ENCODE measurements at places on chromosomes 4 and X.

DNA sequence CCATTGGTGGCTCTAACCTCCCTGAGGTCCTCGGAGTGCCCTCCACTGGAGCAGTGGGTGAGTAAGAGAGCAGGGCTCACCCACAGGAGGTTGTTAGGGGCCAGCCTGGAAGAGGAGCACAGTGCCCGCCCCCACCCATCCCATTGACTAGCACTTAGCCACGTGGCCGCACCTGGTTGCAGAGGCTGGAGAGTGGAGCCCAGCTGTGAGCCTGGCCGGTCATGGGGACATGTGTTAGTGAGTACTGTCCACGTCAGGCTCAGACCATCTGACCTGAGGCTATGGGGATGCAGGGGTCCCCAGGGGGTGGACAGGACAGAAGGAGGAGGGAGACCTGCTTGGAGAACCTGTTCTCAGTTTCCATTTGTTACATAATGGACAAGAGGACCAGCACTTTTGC is 1.4 kb upstream of the MAN2B2 start:
- DNase-seq: no peak

DNA sequence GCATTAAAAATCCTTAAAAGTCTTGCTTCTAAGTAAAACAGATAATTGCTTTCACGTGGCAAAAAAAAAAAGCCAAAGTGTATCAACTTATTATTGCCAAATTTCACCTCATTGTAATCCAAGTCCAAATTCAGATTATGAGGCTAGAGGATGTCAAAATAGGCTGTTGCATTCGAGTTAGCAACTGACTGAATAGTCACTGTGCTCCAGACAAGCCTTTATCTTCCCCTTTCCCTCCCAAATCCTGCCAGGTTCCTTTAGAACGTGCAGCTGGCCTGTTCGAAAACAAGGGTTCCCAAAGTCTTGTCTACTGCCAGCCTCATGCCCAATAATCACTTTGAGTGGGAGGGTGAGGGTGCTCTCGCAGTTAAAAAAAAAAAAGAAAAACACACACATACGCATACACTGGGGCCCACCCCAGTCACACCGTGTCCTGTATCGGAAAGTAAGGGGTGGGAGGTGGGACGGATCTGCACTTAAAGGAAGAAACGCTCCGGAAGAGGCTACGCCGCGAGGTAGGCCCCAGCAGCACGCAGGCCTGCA is 603 bp downstream of the MAD2L1 start:
- no peak for DNase-seq

DNA sequence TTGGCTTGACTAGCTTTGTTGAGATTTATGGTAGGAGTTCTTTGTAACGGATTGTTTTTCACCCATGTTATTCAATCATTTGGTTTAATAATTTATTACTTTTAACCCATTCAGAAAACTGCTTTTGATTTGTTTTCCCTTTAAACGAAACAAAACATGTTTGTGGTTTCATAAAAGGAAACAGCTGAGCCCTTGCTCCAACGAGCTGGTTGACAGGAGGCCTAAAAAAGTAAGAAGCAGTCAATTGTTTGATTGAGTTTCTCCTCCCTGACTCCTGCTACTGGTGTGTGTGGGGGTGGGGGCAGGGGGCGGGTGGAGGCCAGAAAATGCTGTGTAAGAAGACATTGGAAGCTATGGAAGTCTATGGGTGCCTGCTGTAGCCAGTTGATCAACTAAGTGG is 102.8 kb downstream of the CHRDL1 start:
- no peak for DNase-seq

DNA sequence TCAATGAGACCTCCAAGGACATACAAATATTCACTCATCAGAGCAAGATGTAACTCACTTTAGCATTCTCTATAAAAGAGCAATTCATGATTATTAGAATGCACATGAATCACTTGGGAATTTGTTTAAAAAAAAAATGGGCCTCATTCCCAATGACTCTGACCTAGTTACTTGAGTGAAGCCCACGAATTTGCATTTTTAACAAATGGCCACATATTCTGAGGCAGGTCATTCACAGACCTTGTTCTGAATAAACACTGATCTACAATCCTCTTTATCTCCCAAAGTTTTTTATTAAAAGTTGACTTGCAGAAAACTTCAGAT is 255.1 kb upstream of the VEGFC start:
- DNase-seq: no peak

DNA sequence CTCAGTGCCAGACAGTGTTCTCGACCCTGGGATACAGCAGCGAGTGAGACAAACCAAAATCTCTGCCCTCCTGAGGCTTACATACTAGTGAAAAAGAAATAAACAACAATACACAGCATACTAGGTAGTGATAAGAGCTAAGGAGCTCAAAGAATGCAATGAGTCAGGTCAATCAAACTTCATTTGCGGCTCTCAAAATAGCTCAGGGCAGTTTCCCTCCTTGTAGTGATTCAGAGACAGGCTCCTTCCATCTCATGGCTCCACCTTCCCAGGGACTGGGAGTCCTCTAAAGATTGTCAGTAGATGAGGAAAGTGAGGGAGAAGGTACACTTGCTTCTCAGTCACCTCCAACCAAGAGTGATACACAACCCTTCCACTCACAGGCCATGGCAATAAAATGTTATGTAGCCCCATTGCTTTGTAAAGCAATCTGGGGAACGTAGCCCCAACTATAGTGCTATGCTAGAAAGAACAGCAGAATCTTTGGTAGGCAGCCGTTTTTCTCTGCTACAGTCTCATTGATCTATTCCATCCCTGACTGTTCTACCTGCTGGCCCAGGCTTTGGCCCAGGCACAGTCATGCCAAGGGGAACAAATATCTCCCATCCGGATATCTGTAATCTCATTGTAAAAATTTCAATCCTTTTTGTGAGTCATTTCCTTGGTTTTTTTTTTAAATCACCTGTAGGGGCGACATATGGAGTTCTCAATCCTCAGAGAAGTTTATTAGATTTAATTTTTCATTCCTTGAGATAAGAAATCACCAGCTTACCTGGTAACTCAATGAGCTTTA is 183.1 kb upstream of the S100G start:
- DNase-seq: no peak

- DNase-seq: no peak
These were observed 64.1 kb upstream of the SCOC start for GRCh38 chr4:140309124-140309870.

DNA sequence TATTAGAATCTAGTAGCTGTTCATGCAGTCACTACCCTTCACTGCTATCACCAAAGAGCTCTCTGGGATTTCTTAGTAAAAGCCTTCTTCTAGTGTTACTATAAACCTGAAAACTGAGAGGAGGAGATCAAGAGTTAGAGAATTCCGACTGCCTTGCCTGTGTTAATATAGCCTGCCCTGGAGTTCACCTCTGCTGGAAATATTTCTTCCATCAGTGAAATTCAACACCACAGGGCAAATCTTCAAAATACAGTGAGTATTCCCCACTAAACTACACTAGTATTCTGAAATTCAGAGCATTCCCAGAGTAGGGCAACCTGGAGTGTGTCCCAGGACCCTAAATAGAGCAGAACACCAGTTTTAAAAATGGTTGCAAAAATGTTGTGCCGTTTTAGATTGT is 301.1 kb downstream of the ARHGAP24 start:
- no peak for DNase-seq

- no peak for DNase-seq
These were observed 15.7 kb downstream of the STBD1 start for GRCh38 chr4:76322236-76322635.

GRCh38 chrX:149987613-149988012 is 49.3 kb upstream of the EOLA2 start:
- no peak for DNase-seq

DNA sequence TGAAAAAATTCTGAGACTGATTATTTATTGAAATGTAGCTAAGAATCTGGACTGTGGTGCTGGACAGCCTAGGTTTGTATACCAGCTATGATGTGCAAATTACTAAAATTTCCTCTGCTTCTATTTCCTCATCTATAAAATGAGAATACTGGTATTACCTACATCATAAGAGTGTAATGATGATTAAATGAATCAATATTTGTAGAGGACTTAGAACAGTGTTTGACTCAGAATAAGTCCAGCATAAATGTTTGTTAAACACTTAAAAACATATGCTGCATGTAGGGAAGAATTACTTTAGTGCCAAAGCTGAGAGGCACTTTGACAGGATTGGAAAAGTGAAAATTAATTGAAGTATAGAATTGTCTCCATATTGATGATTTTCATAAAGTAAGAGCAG is 55.3 kb upstream of the TMPRSS11F start:
- no peak for DNase-seq

GRCh38 chr4:150779707-150780106 is 197.8 kb downstream of the MAB21L2 start:
- no peak for DNase-seq

DNA sequence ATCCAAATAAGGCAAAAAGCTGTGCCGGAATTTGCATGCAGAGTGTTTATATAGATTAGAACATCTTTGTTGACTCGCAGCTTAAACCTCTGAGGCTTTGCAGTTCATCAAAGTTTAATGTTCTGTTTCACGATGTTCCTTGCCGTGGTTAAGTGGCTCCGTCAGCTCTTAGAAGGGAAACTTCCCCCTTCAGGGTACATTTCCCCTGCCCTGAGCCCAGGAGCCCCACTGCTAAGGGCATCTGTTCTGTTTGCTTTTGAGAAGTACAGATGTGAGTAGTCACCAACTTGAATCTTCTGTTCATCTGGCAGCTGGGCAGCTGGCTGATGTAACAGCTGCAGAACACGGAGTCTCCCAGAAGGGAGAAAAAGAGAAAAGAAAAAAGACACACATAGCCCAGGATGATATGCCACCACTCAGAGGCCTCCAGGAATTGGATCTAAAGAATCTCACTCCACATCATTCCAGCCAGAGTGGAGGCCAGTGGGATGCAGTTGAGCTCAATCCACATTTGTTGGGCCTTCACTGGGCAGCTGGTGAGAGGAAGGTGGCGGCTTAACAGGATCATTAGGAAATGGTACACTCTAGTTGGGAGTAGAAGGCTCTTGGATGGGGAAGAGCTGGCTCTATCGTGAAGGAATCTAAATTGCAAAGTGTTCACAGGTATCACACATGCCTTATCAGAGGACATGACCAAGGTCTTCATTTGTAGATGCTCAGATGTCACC is 178.7 kb upstream of the RBPJ start:
- no peak for DNase-seq

DNA sequence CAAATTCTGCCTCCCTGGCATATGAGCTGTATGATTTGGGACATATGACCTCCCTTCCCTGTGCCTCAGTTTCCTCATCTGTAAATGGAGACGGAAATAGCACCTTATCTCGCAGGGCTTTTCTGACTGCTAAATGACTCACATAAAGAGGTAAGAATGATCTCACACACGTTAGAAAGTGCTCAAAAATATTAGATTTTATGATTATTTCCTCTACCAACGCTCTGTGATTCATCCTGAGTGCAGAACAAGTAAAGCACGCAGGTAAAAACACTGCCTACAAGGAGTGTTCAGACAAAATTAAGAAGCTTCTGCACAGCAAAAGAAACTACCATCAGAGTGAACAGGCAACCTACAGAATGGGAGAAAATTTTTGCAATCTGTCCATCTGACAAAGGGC is 21.1 kb downstream of the ACSL1 start:
- no peak for DNase-seq

- no peak for DNase-seq
These were observed 89.1 kb downstream of the DCAF8L2 start for GRCh38 chrX:27679281-27679680.

- DNase-seq: no peak
These were observed 766 bp upstream of the DNAJB14 start for GRCh38 chr4:99947190-99947578.

GRCh38 chr4:74675673-74676279 is 118.5 kb downstream of the BTC start:
- no peak for DNase-seq

DNA sequence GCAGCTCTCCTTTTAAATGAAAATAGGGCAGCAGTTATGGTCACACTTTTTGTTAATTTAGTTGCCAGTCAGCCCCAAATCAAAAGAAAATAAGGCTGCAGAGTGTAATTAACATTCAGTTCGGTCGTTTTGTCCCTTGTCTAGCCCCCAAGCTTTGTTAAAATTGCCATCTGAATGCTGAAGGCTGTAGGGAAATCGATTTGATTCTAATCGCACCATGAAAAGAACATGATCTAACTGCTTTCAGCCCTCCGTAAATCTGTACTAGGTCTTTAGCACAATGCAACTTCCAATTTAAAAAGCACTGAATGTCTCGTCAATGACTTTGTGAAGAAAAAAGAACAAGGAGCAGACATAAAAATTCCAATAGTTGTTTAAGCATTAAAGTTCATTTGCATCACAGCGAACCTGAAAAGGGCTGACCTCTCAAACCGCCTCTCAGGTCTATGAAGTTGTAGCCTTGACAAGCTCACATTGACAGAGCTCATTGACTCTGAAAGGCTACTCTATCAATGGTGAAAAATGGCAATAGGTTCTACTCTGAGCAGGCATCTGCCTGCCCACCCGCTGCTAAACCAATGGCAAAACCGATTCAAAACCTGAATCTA is 48.9 kb downstream of the CHIC2 start:
- no peak for DNase-seq

DNA sequence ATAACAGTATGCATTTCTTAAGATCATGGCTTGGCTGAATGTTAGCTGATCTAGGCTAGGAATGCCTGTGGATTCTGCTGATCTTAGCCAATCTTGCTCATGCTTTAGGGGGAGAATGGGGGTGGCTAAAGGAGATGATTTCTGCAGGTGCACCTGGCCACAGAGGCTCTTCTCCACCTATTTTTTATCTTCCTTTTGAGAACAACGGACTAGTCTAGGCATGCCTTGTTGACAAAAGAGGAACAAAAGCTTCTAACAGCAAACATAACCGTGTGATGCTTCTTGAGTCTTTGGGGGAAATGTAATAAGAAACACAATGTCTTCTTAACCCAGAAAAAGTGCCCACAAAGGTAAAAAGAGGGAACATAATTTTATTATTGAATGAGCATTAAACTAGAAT is 743.5 kb downstream of the ARAP2 start:
- DNase-seq: no peak

DNA sequence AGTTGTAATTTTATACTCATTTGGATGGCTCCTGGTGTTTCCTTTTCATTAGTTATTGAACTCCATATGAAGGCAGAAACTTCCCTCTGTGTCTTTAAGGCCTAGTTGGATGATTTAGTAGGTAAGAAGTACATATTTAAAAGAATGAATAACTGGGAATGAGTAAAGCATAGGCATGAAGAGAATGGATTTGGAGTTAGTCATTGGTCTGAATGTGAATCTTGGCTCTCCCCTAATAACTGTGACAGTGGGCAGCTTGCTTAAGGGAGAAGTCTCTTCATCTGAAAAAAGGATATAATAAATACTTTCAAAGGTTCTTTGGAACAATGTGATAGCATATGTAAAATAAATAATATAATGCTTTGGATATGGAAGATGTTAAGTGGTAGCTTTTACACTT is 13.2 kb downstream of the SNX25 start:
- DNase-seq: no peak

DNA sequence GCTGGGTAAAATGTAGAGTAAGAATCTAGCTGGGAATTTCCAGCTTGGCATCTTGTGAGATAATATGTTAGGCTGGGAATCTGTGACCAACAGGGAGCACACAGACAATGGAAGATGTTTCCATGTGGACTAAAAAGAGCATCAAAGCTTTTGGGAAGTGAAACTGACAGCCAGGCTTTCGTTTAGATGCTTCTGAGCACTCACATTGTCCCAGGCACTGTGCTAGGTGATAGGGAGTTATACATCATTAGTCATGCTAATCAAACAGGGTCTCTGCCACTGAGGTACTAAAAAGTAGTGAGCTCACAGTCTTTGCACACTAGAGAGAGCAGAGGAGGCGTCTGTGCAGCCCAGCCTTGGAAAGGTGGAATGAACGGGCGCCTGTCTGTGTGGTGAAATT is 101.9 kb upstream of the SCOC start:
- DNase-seq: no peak

- no peak for DNase-seq
These were observed 68.2 kb downstream of the NELFA start for GRCh38 chr4:1940566-1940965.

Measured in cerebellar nuclear complex (tissue), 1 donor.